ENCODE measurements at places on chromosomes 1 and 21.
A peak's percentile ranks its signal among the peaks of the same experiment; 100 is the strongest.

- no peak for DNase-seq
These were observed 68.9 kb upstream of the DMRTA2 start for GRCh38 chr1:50492142-50492541.

GRCh38 chr1:85344256-85344694 lies 67.8 kb upstream of the BCL10 start:
- peak; percentile 53 for DNase-seq

DNA sequence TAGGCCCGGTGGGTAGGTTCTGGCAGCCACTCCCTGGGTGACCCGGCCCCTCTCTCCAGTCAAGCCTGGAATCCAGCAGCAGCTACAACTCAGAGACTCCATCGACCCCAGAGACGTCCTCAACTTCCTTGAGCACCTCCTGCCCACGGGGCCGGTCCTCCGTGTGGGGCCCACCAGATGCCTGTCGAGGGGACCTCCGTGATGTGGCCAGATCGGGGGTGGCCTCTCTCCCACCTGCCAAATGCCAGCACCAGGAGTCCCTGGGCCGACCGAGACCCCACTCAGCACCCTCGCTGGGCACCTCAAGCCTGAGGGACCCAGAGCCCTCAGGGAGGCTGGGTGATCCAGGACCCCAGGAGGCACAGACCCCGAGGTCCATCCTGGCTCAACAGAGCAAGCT lies 2.7 kb downstream of the MIIP start:
- DNase-seq, result no peak

GRCh38 chr1:172898866-172899265 lies 151.9 kb downstream of the TNFSF18 start:
- DNase-seq, result no peak
